ENCODE measurements at places on chromosomes 12 and 14. TPM values are rescaled to one million over a fixed set of nuclear protein-coding genes. Genes with fewer than 3 reads are reported as not detected.
A peak's percentile ranks its signal among the peaks of the same experiment; 100 is the strongest.

The NOP9 gene
- polyA plus RNA-seq: 18.0 TPM

The PITPNM2 gene
- polyA plus RNA-seq: 19.1 TPM

The SPSB2 gene
- 12.3 TPM for polyA plus RNA-seq

The HAL gene
- 0.14 TPM for polyA plus RNA-seq

The HSPA2 gene
- 124 TPM for polyA plus RNA-seq

The P3H3 gene
- 46.3 TPM for polyA plus RNA-seq

The APOF gene
- 0.13 TPM for polyA plus RNA-seq

The FGF6 gene
- 0.16 TPM for polyA plus RNA-seq

The TMEM179 gene
- 3.0 TPM for polyA plus RNA-seq

The SMOC1 gene
- 1.6 TPM for polyA plus RNA-seq

The CHPT1 gene
- 41.4 TPM for polyA plus RNA-seq

The ETV6 gene
- polyA plus RNA-seq: 11.8 TPM

The CDH24 gene
- polyA plus RNA-seq: 4.4 TPM

DNA sequence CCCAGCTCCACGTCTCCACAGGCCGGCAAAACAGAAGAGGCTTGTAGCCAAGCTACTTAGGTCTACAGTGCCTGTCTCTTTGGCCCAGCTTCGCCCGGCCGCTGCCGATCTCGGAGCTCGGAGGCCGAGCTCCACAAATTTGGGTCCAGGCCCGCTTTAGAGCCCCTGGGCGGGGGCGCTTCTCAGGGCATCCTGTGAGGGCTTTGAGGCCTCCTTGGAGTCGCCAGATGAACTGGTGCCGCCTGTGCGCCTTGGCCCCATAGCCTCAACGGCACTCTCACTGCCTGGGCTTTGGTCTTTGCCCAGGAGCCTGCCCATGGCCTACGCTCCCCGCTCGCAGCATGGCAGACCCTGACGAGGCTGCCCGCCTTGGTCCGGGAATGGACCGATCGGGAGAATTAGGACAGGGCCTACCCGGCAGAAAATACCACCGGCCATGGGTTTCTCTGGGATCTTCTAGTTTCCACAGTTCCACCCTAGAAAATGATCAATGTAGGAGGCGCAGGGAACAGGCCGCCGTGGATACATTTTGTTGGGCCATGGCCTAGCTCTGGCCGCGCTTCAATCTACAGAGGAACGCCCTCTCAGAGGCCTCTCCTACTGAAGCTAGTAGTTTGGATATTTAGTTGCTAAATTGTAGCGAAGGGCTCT, 953 bp upstream of the NKX2-8 start:
- DNase-seq: no peak

DNA sequence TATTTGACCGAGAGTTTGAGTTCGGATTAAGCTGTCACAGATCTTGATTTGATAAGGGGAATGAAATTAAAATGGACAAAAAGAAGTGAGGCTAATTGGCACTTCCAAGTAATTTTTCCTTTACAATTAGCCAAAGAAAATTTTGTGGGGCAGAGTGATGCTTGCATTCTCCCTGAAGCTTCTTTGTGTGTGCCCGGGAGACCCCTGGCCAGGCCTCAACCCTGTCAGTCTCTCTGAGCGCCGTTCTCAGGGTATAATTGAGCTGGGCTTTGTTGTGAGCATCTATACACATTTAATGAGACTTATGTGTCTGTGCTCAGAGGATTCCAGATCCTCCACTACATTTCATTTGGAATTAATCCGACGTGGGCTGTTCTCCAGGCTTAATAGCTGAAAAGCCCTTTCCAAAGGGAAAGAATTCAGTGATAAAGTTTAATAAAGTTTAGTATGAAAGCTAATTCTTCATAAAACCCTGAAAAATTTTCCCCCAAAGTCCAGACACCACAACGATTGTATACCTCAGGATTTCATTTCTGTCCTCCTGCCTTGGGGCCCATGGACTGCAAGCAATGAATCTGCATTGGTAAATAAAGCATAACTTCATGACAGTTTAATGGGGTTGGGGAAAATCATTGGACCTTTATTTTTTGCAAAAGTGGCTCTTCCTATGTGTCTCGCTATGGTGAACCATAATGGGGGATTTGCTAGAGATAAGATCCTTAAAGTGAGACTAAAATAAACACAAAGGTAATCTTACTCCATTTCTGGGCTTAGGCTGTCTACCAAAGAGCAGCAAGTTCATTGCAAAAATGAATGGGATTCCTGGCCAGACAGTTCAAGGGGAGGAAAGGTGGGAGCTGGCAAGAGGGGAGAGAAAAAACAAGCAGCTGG, 292.6 kb downstream of the C12orf75 start:
- peak; percentile 63 for DNase-seq

DNA sequence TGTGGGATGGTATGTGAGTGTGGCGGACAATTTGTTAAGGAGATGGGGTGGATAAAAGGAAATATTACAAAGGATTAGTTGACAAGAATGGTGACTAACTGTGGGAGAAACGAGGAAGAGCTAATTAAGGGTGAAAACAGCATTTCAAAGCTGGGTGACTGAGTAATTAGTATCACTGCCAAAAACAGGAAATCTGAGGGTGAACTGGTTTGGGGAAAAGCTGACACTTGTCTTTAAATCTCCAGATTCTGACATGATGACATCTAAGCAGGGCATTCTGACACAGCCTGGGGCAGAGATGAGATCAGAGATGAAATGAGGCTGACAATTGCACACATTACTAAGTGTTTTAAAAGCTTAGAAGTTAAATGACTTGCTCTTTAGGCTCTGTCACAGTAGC, 42.4 kb upstream of the CCDC175 start:
- DNase-seq: no peak

DNA sequence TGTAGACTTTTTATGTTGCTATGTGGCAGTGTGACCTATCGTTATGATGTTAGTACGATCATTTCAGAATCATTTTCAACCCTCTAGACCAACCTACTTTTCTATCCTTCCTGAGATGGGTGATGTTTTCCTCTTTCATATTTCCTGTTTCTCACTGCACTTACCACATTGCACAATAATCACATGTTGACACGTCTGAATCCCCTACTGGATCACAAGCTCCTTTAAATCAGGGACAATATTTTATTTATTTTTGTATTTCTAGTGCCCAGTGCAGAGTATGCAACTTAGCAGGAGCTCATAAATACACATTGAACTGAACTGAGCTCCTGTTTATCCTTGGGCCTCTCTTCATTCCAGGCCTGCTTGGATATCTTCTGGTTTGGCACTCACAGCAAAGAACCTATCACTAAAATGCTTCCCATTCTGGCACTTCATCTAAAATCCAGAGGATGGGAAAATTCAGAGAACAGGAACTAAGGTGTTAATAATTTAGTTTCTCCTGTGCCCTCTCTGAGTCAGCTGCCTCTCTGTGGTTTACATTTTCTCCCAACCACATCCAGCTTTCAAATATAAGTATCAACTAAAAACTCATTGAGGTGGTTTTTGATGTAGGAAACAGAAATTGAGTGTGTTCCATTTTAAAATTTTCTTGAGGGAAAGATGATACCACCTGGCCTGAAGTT, 69.4 kb upstream of the DYRK2 start:
- DNase-seq: no peak

GRCh38 chr12:13799574-13799973, 181.8 kb downstream of the GRIN2B start:
- DNase-seq: no peak

GRCh38 chr12:117363953-117364486, 2.6 kb upstream of the NOS1 start:
- no peak for DNase-seq

DNA sequence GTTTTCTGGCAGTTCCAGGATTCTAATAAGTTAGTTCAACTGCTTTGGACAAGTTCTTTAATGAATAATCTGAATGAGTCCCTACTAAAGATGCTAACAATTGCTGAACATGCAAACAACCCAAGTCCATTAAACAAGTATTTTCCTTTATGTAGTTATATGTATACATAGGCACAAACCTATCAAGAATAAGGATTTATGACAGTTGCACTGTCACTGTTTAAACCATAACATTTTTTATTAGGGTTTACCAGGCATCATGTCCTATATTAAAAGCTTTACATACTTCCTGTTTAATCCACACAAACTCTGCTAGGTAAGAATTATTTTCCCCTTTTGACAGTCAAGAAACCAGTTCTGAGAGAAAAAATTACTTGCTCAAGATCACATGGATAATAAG, 31.9 kb upstream of the COCH start:
- DNase-seq: no peak

- DNase-seq: no peak
These were observed 20.0 kb downstream of the DDX51 start for GRCh38 chr12:132123970-132124765.

- no peak for DNase-seq
These were observed 104.9 kb downstream of the ATP23 start for GRCh38 chr12:58046271-58046670.

- DNase-seq: no peak
These were observed 30.7 kb downstream of the NUMB start for GRCh38 chr14:73427516-73428264.

GRCh38 chr12:91680864-91681263, 464.8 kb downstream of the BTG1 start:
- no peak for DNase-seq

DNA sequence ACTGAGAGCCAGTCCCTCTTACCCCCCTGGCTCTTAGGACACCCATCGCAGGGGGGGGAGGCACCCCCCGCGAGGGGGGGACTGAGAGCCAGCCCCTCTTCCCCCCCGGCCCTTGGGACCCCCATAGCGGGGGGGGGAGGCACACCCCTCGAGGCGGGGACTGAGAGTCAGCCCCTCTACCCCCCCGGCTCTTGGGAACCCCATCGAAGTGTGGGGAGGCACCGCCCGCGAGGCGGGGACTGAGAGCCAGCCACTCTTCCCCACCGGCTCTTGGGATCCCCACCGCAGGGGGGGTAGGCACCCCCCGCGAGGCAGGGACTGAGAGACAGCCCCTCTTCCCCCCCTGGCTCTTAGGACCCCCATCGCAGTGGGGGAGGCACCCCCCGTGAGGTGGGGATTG, 48.8 kb downstream of the DDX11 start:
- DNase-seq: no peak

DNA sequence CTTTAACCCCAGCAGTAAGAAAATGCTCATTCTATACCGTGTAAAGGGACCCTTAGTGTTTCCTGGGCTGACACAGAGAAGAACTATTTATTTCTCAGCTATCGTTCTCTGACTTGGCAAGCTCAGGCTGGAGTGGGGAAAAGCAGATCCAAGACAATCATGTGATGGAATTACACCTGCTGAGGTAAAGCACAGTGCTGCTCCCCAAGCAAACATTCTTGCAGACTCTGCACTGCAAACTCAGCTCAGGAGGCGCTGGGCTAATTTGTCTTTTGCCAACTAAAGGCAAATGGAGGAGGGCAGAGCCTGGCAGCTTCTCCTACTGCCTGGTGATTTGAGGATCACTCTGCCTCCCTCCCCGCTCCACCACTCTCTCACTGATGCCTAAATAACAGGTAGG, 57.8 kb upstream of the FUT8 start:
- no peak for DNase-seq

- no peak for DNase-seq
These were observed 131.9 kb downstream of the HMGA2 start for GRCh38 chr12:65956056-65956738.

GRCh38 chr14:53539489-53540126, 386.5 kb upstream of the DDHD1 start:
- DNase-seq: peak; percentile 63

DNA sequence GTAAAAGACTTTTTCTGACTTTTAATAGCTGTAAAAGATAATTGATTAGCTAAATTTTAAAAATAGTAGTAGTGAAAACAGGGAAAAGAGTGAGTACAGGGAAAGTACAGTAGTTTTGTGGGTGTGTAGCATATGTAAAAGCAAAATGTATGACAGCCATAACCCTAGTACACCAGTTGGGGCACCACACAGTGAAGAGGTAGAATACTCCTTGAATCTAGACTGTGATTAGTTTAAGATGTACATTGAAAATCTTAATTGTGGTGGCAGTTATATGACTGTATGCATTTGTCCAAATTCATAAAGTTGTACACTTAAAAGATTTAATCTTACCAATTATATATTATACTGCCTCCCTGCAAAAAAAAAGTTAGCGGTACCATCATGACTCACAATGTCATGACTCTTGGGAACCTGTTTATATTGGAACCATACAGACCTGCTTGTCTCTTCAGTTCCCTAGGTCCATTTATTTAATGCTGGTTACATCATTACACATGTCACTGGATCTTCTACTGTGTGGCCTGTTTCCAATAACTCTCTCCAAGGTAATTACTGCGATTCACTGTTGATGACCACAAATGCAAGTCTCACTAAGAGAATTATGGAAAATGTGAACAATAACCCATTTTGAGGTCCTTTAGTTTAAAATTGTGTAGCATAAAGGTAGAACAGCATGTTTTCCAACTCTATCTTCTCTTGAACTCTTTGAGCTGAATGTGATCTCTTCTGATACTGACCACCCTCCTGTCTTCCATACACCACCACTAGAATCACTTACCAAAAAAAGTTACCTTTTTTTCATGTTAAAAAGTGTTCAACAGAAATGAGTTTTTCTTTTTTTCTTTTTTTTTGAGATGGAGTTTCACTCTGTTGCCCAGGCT, 264.2 kb upstream of the AMIGO2 start:
- DNase-seq: no peak

- DNase-seq: peak; percentile 56
These were observed 54.4 kb upstream of the KCNA1 start for GRCh38 chr12:4855121-4855924.

GRCh38 chr12:127559349-127560040, 707.5 kb upstream of the TMEM132C start:
- no peak for DNase-seq

GRCh38 chr12:72535212-72535990, 263.2 kb downstream of the TRHDE start:
- no peak for DNase-seq

DNA sequence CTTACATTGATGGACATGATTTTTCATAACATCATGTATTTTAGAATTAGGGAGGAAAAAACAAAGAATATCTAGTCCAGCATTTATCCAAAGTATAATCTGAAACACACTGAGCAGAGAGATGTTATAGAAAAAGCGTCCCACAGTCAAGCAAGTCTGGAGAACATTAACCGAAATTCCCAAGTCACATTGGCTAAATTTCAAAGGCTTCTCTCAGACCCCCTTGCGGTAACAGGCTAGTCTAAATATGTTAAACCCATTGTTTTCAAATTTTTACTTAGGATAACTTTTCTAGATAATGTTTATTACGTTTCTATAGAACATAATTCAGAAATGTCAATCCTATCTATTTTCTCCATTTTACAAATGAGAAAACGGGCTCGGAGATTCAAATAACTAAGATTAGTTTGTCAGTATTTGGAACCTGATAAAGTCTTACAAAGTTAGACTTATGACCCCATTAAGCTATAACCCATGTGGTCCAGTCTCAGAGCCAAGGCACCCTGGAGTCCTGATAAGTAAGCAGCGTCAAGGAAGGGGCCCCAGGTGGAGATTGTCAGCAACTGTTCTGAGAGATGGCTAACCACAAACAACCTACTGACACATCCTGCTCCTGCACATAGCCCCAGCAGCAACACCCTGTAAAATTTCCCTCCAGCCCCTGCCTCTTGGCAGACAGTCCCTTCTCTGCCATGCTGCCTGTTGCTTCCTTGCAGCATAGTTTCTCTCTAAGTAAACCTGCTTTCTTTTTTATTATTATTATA, 220.6 kb upstream of the TMEM260 start:
- DNase-seq: no peak

- DNase-seq: no peak
These were observed 7.9 kb upstream of the HCAR1 start for GRCh38 chr12:122738571-122738970.

GRCh38 chr14:88551094-88551870, 3.5 kb downstream of the PTPN21 start:
- DNase-seq: peak; percentile 64

GRCh38 chr12:90484094-90484493, 470.9 kb downstream of the CCER1 start:
- DNase-seq: no peak

Data from urinary bladder (tissue), 4 donors.